AG09309 (cell line): ENCODE measurements at places on chromosomes 2 and 18.

- DNase-seq: no peak
Observed at GRCh38 chr2:42118754-42119569, 50.2 kb upstream of the EML4 start.

DNA sequence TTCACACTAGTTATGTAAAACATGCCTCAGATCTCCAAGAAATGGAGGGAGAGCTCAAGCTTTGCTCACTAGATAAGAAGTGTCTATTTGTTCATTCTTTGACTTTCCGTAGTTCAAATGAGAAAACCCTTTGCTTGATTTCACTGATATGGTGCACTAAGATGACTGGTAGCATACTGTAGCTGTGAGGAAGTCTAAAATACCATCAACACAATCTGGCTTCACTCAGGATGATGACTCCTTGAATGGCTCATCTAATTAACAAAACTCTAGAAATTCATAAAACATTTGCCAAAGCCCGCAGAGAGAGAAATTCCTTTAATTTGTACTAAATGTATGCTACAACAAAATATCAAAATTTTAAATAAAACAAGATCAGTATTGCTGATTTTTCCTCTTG, 152.8 kb upstream of the STK17B start:
- no peak for DNase-seq

DNA sequence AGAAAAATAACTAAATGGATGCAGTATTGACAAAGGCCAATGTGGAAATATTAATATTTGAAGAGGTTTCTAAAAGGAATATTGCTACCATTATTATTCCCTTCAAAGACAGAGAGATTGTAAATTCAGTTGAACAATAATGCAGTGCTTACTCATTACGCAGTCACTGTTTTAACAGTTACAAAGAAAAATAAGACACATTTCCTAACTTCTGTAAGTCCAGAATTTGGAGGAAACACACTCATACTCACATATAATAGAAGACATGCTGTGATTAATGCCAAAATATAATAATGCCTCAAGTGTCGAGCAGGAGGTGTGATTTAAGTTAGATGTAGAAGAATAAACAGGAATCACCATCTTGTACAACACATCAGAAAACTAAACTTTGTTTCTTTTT, 389.2 kb downstream of the FBXO15 start:
- no peak for DNase-seq

GRCh38 chr2:119826370-119826961, 66.7 kb downstream of the PTPN4 start:
- DNase-seq: no peak

- DNase-seq: peak; percentile 1
Observed at GRCh38 chr2:206935991-206936842, 3.1 kb upstream of the CPO start.

GRCh38 chr2:28348149-28348567, 44.5 kb upstream of the FOSL2 start:
- DNase-seq: no peak

DNA sequence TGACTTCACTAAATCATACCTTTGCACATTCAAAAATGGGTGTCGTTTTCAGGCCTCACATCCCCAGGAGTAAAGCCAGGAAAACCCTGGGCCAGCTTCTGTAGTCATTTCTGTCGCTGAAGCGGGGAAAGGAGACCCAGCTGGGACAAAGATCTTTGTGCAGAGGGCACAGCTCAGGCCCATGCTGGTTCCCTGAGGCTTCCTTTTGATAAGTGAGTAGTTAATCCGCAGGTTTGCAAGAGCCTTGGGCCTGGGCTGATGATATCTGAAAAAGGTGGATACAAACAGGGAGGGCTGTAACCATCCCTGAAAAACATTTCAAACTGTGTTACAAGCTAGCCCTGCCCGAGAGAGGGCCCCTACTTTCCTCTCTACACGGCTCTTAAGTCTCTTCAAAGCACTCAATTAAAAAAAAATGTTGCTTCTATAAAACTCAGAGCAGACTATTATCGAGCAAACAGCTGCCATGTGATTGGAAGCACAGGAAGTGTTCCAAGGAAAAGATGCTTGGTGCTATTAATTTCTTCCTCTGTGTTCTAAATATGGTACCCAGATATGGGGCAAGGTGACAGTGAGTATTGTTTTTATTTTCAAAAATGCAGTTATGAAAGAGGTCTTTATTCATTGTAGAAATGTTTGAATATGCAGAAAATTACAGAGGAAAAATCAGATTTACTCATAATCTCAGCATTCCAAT, 117.2 kb downstream of the LNPK start:
- DNase-seq: no peak

DNA sequence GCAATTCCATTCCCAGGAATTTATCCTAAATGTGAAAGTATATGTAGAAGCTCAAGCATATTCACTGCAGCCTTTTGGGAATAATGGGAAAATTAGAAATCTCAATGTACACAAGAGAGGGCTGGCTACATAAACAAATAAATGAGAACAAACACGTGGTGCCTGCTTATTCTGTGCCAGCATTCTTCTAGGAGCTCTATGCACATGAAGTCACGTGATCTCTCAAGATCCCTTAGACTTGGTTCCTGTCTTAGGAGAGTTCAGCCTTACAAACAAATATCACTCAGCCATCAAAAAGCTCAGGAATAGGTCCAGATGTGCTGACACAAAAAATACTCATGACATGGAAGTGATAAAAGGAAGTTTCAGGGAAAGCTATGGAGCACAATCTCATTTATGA, 92.9 kb upstream of the SP3 start:
- DNase-seq: no peak

GRCh38 chr2:174722942-174723592, 41.2 kb downstream of the CHRNA1 start:
- no peak for DNase-seq

DNA sequence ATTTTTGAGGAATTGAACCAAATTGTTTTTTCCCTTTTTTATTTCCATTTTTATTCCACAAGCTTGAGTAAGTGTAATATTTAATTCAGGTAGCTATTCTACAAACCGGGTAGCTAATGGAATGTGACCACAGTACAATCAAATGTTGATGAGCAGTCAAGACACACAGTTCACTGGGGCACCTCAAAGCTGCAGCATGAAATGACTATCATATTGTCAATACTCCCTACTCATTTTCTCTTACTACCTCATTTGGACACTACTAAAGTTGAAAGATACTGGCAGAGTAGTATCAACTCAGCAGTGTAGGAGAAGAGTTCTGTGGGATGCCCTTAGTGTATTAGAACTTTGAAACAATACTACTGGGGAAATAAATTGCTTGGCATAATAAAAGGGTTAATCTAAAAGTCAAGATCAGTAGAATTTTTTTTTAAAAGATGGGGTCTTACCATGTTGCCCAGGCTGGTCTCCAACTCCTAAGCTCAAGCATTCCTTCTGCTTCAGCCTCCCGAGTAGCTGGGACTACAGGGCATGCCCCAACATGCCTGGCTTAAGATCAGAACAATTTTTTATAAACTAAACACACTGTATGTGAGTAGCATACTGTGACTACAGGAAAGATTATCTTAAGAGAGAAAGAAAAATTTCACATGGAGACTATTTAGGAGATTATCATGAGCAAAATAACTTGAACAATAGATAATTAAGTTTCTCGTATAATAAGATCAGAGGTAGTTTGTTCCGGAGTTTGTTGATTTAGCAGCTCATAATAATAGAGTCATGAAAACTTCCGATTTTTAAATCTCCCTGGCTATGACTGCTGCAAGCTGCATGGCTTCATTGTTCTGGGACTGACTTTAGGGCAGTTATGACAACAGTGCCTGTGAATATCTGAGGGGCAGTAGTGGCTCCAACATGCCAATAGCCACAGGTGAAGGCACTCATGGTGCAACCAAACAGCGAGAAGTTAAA, 43.7 kb downstream of the MYO3B start:
- no peak for DNase-seq

- DNase-seq: no peak
Observed at GRCh38 chr2:218223046-218223445, 6.1 kb downstream of the ARPC2 start.

GRCh38 chr2:15117409-15118050, 443.6 kb downstream of the NBAS start:
- DNase-seq: no peak

- DNase-seq: no peak
Observed at GRCh38 chr2:160309585-160309984, 109.5 kb upstream of the ITGB6 start.

- DNase-seq: no peak
Observed at GRCh38 chr2:95303191-95303919, 6.2 kb downstream of the KCNIP3 start.

DNA sequence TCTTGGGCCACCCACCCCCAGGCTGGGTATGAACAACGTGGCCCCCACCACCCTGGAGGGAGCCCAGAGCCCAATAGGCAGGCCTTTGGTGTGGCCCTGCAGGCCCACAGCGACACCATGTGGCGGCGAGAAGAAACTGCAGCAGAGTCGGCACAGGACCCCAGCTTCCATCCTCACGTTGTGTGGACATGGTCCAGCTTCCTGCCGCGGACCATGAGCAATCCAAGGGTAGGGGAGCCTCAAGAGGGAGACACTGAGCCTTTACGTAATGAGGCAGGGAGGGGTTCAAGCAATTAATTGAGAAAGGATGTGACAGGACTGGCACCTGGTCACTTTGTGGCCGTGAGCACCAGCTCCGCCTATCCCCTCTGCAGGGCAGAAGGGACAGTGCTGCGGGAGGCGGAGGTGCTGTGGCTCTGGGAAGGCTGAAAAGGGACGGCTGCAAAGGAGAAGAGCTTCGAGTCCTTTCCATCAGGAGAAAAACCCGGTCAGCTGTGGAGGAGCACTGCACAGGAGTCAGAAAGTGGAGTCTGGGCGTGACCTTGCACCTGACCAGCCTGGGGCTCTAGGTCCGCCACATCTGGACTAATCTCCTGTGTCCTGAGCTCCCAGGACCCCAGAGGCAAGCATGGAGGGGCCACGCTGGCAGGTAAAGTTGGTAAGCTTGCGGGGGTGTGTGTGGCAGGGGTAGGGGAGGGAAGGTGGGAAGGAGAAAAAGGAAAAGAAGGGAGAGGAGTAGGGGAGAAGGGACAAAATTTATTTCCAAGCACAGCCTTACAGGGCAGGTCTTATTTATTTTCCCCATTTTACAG, 44.9 kb downstream of the TMEM37 start:
- no peak for DNase-seq

DNA sequence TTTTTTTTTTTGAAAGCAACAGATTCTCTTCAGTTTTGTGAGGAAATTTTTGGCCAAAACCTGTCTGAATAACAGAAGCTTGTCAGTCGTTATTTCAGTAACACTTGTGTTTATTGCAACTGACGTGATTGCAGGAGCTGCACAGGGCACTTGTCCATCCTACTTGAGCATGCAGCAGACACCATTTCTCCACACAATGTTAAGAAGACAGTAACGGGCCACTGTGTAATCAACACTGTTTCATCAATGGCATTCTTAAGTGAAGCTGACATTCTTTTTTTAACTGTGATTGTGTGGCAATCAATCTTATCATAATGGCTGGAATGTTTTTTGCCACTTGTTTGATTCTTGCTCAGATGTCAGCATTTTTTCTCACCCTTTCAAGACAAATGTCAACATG, 50.1 kb upstream of the PIEZO2 start:
- DNase-seq: no peak

- no peak for DNase-seq
Observed at GRCh38 chr2:13335862-13336535, 619.3 kb downstream of the TRIB2 start.

DNA sequence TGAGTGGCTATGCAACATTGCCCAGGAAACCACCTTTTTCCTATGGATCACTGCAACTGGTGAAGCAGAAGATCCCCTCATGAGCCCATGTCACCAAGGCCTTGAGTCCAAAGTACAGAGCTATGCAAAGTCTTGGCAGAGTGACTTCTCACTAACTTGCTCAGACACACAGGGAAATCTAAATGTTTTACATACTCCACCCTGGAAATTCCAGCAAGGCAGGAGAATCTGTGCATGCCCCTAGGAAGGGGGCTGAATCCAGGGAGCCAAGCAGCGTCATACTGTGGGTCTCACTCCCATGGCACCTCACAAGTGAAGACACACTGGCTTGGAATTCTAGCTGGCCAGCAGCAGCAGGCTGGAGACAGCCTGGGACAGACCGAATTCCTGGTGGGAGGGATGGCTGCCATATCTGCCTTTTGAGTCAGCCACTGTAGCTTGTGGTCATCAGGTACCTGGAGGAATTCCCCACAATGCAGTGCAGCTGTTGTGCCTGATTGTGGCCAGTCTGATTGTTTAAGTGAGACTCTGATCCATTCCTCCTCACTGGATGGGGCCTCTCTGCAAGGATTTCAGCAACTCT, 1817.4 kb downstream of the SUCLG1 start:
- no peak for DNase-seq

- no peak for DNase-seq
Observed at GRCh38 chr2:215702116-215702902, 266.4 kb upstream of the FN1 start.

GRCh38 chr2:25103287-25103871, 61.5 kb downstream of the EFR3B start:
- DNase-seq: peak; percentile 77

GRCh38 chr2:46066601-46067000, 230.6 kb upstream of the EPAS1 start:
- DNase-seq: no peak

- DNase-seq: no peak
Observed at GRCh38 chr2:10172033-10172871, 49.7 kb downstream of the RRM2 start.

DNA sequence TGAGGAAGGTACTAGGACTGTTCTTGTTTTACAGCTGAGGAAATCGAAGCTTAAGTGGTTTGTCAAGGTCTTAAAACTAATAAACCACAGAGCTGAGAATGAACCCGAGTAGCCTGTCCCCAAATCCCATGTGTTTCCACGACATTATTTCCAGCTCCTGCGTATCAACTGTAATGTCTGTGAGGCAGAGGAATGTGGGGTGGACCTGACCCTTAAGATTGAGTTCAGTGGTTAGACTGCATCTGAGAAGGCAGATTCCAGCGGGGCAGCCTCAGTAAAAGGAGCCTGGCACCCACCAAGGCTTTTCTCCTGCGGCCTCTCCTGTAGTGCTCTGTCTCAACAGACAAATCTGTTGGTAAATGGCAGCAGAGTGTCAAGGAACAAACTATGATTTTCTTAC, 81.9 kb upstream of the TMEM178A start:
- DNase-seq: no peak

DNA sequence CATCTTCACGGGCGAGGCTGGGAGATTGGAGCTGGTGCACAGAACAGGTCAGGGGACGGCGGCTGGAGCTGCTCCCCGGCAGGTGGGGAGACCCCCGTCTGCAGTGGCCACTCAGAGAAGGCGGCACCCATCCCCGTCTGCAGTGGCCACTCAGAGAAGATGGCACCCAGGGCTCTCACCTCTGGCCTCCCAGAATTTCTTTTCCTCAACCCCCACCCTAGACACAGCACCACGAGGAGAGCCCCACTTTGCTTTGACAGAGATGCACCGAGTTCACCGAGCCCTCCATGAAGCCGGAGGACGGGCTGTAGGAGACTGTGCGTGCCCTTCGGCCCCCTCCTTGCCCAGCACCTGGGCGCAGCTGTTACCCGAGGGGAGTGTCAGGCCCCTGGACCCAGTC, 201.6 kb upstream of the SALL3 start:
- DNase-seq: no peak

GRCh38 chr18:3499501-3499900, 49.5 kb downstream of the TGIF1 start:
- DNase-seq: no peak
